ENCODE measurements at places on chromosomes 12 and 14.

- no peak for DNase-seq
Observed at GRCh38 chr14:93019367-93019843, 96.3 kb downstream of the ITPK1 start.

DNA sequence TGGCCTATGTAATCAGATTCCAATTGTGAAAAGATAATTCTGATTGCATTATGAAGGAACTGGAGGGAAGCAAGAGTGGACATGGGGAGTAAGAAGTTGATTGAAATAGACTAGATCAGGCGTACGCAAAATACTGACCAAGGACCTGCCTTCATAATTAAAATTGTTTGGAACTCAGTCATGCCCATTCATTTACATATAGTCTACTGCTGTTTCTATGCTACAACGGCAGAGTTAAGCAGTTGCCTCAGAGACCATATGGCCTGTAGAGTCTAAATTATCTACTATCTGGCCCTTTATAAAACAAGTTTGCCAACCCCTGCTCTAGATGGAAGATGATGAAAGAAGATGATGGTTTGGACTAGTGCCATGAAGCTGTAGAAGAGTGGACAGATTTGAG is 170.0 kb upstream of the ARID2 start:
- no peak for DNase-seq

DNA sequence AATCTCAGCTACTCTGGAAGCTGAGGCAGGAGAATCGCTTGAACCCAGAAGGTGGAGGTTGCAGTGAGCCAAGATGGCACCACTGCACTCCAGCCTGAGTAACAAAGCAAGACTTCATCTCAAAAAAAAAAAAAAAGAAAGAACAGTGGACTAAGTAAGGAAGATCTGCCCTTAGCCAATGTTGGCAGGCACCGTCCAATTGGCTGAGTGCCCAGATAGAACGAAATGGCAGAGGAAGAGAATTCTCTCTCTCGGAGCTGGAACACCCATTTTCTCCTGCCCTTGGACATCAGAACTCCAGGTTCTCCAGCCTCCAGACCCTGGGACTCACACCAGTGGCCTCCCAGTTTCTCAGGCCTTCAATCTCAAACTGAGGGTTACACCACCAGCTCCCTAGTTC is 49.9 kb downstream of the ESR2 start:
- DNase-seq = no peak

DNA sequence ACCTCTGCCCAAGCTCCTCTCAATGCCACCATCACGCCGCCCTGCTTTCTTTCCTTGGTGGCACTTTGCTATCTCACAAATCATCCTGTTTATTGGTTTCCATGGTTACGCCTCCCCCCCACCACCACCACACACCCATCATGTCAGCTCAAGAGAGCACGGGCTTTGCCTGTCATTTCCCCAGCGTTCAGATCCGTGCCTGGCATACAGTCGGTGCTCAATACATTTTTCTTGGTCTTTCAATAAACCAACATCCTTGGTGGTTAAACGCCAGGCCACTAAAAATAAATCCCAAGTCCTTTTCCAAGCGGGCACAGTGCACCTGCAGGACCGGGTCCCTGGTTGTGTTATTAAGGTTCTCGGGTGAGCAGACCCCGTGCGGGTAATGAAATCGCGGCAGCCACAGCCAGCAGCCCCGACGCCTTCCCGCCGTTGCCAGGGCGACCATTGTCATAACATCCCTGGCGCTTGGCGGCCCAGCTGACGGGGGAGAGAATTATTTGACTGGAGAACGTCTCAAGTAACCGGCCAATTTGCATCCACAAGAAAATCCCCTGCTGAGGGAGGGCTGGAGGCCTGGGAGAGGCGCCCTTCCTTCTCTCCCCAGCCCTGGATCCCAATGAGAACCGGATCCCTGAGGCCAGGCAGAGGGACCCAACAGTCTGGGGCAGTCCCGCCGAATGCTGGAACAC is 92.9 kb downstream of the KSR2 start:
- peak; percentile 4 for DNase-seq

GRCh38 chr12:94418517-94418916 is 41.1 kb downstream of the CEP83 start:
- DNase-seq = no peak

DNA sequence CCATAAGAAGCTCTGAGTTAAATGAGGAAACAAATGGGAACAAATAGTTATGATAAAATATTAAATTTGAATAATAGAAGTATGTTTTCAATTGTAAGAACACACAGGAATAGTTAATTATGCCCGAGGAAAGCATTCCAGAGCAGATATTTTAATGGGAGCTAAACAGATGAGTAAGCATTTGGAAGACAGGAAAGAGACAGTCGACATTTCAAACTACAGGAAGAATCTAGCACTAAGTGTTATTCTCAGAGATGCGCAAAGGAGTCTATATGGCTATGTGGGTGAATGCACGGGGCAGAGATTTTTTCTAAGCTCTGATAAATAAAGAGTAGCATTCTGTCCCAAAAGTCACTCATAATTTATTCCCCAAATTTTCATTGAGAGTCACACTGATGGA is 64.5 kb upstream of the SSTR1 start:
- DNase-seq = no peak

DNA sequence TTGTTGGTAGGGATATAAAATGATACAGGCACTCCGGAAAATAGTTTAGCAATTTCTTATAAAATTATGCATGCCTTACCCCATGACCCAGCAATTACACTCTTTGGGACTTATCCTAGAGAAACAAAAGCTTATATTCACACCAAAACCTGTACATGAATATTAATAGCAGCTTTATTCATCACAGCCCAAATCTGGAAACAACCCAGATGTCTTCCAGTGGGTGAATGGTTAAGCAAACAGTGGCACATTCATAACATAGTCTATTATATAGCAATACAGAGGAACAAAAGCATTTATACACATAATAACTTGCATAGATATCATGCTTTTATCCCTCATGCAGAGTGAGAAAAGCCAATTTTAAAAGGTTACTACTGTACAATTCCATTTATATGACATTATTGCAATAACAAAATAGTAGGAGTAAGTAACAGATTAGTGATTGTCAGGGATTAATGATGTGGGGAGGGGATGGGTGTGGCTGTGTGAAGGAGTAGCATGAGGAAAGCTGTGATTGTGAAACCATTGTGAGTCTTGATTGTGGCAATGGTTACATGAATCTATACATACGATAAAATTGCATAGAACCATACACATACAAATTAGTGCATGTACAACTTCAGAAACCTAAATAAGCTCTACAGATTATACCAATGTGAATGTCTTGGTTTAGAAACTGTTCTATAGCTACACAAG is 363.1 kb upstream of the OR4E1 start:
- no peak for DNase-seq

DNA sequence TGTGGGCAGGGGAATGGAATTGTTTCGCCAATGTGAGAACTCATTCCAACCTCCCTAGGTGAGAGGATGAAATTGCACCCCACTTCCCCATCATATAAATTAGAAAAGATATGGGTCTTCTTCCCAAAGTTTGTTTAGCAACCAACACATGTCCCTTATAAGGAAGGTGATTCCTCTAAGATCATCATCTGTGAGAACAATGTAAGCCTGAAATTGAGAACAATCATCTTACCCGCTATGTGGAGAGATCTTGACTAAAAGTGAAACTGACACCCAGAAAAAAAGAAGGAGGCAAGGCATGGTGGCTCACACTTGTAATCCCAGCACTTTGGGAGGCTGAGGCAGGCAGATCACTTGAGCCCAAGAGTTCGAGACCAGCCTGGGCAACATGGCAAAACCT is 173.2 kb upstream of the HMGA2 start:
- DNase-seq = no peak

DNA sequence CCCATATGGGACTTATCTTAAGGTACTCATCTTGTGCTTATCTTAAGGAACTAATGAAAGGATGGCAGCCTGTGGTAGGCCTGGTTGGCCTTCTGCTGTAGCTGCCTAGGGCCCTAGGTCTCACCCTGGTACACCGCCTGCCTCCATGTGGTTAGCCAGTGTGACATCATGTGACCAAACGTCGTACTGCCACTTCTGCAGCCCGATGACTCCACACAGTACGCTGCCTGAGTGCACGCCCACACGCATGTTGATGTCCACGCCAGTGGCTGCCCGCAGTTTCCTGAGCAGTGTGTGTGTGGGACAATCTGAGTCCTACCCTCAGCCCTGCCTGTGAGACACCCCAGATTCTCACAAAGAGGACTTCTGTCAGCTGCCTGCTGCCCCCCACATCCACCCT is 5.1 kb downstream of the ADCY4 start:
- DNase-seq = peak; percentile 21

GRCh38 chr12:12774791-12775190 is 10.7 kb upstream of the APOLD1 start:
- DNase-seq = no peak

GRCh38 chr12:52090291-52090690 is 10.8 kb downstream of the SMIM41 start:
- DNase-seq = no peak

- DNase-seq = no peak
Observed at GRCh38 chr12:54301428-54302048, 723 bp upstream of the NFE2 start.

DNA sequence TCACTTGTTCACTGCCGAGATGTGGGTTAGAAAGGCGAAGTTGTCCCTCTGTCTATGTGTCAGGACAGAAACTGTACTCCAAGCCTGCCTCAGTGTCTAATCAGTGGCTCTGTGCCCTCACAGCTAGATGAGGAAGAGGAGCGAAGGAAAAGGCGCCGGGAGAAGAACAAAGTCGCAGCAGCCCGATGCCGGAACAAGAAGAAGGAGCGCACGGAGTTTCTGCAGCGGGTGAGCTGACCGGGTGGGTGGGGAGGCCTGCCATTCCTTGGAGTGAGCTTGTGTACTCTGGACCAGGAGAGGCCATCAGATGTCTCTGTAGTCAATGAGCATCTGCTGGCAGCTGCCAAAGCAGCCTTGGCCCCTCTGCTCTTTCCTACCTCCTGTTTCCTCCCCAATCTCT is 33.5 kb downstream of the JDP2 start:
- DNase-seq = no peak

GRCh38 chr14:71319666-71320065 is 412.4 kb downstream of the PCNX1 start:
- no peak for DNase-seq

DNA sequence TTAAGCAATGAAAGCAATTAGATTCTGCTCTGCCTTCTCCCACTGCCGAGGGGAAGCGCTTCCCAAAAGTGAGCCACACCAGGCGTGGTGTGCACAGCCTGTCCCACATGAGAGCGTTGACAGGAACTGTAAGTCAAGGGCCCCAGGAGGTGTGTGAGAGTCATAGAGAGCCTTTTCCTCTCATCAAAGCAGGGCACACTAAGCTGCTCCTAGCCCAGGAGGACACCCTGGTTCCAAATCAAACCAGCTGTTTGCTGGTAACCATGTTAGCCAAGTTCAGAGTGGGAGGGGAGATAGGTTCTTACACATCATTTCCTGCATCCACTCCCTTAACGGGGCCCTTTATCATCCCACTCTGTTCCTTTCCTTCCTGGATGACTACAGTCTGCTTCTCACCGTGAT is 98.3 kb downstream of the SPTSSA start:
- no peak for DNase-seq

DNA sequence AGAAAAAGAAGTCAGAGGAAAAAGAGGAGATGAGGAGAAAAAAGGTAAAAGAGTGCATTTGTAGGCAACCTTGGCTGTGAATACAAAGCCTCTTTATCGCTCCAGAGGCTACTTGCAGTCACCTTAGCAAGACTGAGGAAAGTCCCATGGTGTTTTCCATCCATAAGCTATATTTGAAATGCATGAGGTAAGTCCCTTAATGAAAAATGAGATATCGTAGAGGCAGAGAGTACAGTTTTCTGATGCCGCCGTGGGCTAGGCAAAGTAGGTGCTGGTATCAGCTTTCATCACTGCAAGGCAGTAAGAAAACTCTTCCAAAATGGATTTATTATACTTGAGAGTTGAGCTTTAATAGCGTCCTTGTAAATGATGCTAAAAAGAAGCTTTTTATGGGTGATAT is 186.8 kb downstream of the ASCL1 start:
- no peak for DNase-seq

DNA sequence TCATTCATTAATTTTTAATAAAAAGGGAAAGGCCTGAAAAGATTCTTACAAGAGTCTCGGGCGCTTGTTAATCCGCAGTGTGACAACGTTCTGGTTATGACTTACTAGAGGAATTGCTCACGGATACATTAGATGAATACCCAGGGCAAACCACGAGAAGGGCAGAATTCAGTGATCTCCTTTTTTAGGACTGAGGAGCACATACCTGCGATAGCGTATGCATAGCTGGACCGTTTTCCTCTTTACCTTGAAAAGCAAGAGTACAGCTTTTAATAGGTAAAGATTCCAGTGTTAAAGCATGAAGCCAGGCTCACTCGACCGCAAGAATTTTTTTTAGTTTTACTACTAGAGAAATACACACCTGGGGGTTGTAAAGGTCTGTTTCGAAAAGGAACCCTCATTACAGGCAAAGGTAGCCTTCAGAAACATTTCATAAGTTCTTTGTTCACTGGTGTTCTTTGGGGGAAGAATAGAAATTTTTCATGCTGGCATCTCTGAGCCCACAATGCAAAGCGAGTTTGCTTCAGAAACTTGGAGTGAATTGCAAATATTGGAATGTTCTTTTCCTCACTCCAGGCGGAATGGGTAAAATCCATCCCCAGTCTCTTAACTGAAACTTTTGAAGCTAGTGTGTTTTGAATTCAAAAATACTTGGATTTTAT is 953 bp downstream of the MAPK1IP1L start:
- no peak for DNase-seq

DNA sequence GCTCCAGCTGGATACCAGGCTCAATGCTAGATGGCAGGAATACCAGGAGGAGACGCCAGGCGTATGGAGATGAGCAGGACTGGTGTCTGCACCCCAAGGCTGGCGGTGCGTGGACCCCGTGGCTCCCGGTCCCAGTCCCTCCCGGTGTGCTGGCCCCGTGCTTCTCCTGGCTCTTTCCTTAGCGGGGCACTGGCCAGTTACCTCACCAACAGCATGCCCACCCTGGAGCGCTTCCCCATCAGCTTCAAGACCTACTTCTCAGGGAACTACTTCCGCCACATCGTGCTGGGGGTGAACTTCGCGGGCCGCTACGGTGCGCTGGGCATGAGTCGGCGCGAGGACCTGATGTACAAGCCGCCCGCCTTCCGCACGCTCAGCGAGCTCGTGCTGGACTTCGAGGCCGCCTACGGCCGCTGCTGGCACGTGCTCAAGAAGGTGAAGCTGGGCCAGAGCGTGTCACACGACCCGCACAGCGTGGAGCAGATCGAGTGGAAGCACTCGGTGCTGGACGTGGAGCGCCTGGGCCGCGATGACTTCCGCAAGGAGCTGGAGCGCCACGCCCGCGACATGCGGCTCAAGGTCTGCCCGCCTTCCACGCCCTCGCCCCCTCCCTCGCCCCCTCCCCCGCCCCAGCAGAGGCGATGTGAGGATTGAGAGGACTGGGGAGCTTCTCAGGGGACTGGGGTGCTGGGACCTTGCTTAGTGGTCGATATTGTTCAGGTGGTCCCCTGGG is 14.6 kb downstream of the VASH1 start:
- DNase-seq = no peak

All from stimulated activated CD4-positive, alpha-beta T cell treated with anti-CD3 and anti-CD28 coated beads, Interleukin-15, amount 100 ng/mL, for 1 hour (primary cell).